ENCODE measurements at places on chromosomes 6 and 20.
A peak's percentile ranks its signal among the peaks of the same experiment; 100 is the strongest.

- no peak for DNase-seq
These were observed 348.0 kb downstream of the HDGFL1 start for GRCh38 chr6:22917344-22917743.

DNA sequence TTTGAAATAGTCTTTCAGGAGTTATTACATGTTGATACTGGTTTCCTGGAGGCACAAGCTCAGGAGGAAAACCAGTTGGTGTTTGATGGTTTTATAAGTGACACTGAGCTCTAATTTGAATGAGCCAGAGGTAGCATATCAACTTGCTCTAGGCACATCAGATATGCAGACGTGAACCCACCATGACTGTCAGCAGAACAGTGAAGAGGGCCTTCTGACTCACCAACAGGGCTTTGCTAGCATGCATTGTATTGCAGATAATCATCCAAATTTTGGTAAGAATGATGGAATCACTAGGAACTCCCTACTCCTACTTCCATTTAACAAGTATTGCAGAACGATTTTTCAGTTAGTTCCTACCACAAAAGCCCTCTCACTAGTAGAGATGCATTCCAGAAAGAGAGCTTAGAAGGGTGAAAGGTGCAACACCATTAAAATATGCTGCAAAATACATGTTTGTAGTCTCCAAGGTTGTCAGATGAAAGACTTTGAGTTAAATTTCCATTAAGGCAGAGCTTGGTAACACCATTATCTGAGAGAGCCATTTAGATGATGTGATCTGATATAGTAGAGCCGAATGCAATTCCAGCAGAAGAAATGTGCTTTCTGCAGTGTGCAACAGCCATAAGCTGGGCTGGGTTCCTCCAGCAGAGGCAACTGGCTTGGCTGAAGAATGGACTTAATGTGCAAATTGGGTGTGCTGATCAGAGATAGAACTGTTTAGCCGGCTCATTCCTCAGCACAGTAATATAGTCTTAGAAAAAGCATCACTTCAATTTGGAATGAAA is 968.7 kb upstream of the ADGRB3 start:
- DNase-seq = no peak

DNA sequence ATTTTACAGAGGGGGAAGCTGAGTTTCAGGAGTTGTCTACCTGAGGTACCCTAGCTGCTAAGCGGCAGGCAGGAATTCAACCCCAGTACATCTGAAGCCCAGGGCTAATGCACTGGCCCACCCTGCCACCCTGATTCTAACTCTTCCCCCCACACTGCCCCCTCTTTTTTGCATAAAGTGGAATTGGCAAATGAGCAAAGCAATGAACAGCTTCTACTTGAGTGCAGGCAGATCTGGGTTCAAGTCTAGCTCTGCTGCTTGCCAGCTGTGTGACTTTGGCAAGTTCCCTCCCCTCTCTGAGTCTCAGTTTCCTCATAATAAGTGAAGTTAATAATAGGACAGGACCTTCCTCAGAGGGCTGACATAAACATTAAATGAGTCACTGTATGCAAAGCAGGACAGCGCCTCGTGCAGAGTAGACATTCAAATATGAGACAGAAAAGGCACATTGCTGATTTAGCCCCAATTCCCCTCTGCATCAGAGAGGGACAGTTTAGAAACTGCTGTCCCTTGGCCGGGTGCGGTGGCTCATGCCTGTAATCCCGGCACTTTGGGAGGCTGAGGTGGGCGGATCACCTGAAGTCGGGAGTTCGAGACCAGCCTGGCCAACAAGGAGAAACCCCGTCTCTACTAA is 4.7 kb downstream of the ADA start:
- no peak for DNase-seq

- peak; percentile 93 for DNase-seq
These were observed at the start of gene SAYSD1 for GRCh38 chr6:39114704-39115599. TSS of gene SAYSD1 (minus strand) at chr6:39115186. CDS start at chr6:39115089, 97 bp downstream.

DNA sequence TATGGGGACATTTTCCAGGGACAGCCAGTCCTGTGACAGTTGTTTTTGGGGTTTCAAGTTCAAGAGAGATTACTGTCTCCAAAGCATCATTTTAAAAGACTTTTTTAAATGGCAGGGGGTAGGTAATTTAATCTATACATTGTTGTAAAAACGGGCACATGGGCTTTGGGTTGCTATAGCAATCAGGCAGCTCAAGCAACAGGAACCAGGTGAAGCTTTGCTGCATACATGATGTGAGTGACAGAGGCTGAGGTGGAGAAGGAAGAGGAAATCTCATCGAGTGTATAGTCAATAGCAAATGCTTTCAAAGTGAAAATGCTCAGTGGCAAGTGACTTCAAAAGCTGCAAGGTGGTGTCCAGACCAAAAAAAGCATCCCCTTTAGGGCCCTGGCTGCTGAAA is 277.4 kb upstream of the JAG1 start:
- DNase-seq = no peak

GRCh38 chr6:109770047-109770446 is 79.0 kb downstream of the FIG4 start:
- DNase-seq = no peak

GRCh38 chr20:51482836-51483473 is 59.6 kb downstream of the NFATC2 start:
- DNase-seq = no peak

Data from activated CD4-positive, alpha-beta T cell treated with anti-CD3 and anti-CD28 coated beads, Interleukin-2, amount 10 ng/mL, durations not matched to agents 7 days and 5 days (primary cell).